A549 treated with Hydrocortisone at 1 μM for 4 hours (cell line): ENCODE measurements at places on chromosomes 6 and 20. TPM values are rescaled to one million over a fixed set of nuclear protein-coding genes. Genes with fewer than 3 reads are reported as not detected.

The FNDC11 gene
- total RNA-seq: 0.16 to 0.41 TPM (median 0.20 TPM) in 5 replicates

The KIF13A gene
- total RNA-seq: 16.6 to 24.5 TPM (median 17.5 TPM) in 5 replicates

The CNR1 gene
- 1.3 to 1.9 TPM (median 1.7 TPM) in 5 replicates for total RNA-seq

The MYLK2 gene
- total RNA-seq: 0.52 to 0.66 TPM (median 0.58 TPM) in 5 replicates

The GLP1R gene
- total RNA-seq: not detected in 5 replicates

The WFDC12 gene
- not detected in 5 replicates for total RNA-seq

The SPTLC3 gene
- 0.01 to 0.12 TPM (median 0.09 TPM) in 3 of 5 replicates, not detected in the others for total RNA-seq

The CYB5R4 gene
- total RNA-seq: 21.3 to 26.3 TPM (median 23.1 TPM) in 5 replicates

The TNNC2 gene
- 0.13 to 0.28 TPM (median 0.23 TPM) in 4 of 5 replicates, not detected in the other for total RNA-seq

The ARHGAP40 gene
- 0.08 TPM in 1 of 5 replicates, not detected in the others for total RNA-seq
